Activated CD4-positive, alpha-beta T cell treated with anti-CD3 and anti-CD28 coated beads for 1 hour (primary cell): ENCODE measurements at places on chromosomes 11 and 22.

- DNase-seq = no peak
These were observed 9.7 kb upstream of the OR52J3 start for GRCh38 chr11:5036669-5037068.

DNA sequence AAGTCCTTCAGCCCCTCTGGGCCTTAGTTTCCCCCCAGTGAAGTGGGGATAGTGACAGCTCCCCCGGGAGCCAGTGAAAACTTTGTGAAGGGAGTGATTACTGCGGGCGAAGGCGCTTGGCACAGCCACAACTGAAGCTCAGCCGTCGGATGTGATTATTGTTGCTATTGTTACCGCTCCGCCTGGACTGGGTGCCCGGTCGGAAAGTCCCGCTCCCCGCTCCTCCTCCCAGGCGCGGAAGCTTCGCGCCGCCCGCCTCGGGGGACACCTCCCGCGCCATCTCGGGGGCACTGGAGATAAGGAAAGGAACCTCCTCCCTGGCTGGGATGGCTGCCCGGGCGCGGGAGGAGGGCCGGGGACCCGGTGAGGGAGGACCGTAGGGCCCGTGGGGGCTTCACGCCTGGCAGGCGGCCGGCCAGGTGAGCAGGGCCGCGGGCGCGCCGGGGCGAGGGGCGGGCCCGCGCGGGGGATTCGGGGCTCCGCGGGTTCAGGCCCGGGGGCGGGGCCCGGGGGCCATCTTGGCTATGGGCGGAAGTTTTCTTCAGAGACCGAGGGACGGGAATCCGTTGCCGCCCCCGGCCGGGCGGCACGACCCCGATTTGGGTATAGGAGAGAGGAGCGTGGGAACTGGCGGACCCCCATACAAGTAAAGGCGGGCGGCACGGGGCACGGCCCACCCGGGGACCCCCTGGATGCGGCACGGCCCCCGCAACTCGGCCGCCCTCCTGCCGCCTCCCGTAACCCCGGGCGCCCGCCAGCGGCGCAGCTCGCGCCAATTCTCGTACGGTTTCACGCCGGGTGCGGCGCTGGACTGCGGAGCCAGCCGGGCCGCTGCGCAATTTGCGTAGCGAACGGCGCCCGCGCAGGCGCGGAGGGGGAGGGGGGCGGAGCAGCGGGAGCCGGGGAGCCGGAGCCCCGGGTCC, at the start of gene GPR137:
TSS of gene GPR137 (plus strand) at position 887 of the 923 bp plus-strand sequence. CDS start 677 bp downstream, outside the sequence.
- DNase-seq = peak; percentile 90

- DNase-seq = no peak
These were observed 893.7 kb downstream of the FAM181B start for GRCh38 chr11:81839976-81840375.

- DNase-seq = peak; percentile 6
These were observed 18.4 kb upstream of the TMEM191C start for GRCh38 chr22:21448627-21449416.

- DNase-seq = peak; percentile 57
These were observed 661 bp upstream of the MALAT1 start for GRCh38 chr11:65498042-65498726.

GRCh38 chr11:64729851-64730382, 6.9 kb upstream of the NRXN2 start:
- no peak for DNase-seq

- no peak for DNase-seq
These were observed 97.6 kb upstream of the HSD17B12 start for GRCh38 chr11:43582863-43583462.

- no peak for DNase-seq
These were observed 953.4 kb downstream of the DLG2 start for GRCh38 chr11:84673753-84674152.

DNA sequence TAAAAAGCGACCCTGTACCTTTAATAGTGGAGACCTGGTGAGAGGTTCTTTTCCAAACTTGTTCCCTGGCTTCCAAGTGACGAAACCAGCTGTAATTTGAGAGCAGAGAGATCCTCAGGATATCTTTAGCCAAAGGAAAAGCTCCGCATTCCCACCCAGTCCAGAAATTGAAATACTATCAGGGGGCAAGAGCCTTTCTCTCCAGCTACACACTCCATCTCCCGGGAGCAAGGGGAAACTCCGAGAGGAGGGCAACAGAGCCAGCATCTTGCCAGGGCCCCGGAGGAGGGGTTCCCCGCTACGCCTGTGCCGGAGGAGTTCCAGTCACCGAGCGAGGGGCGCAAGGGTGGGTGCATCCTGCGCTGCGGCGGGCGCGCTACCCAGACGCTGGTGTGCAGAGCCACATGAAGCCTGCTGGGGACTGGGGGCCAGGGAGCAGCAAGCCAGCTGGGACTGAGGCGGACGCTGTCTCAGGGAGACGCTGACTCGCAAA, at the start of gene FIBIN:
TSS of gene FIBIN (plus strand) at position 148 of the 493 bp plus-strand sequence. CDS start 415 bp downstream, outside the sequence.
- DNase-seq = no peak

- no peak for DNase-seq
These were observed 69.2 kb downstream of the PACSIN2 start for GRCh38 chr22:42945736-42946135.

DNA sequence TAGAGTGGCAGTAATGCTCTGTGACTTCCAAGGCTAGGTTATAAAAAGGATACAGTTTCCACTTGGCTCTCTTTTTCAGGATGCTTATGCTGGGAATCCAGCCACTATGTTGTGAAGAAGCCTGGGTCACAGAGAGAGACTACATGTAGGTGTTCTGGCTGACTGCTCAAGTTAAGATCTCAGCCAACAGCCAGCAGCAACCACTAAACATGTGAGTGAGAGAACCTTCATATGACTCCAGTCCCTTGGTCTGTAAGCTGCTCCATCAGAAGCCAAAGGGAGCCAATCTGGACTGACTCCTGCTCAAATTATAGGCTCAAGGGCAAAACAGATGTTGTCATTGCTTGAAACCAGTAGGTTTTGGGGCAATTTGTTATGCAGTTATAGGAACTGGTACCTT, 162.7 kb downstream of the MAML2 start:
- DNase-seq = no peak

- DNase-seq = no peak
These were observed 87.8 kb downstream of the MIAT start for GRCh38 chr22:26744892-26745808.

DNA sequence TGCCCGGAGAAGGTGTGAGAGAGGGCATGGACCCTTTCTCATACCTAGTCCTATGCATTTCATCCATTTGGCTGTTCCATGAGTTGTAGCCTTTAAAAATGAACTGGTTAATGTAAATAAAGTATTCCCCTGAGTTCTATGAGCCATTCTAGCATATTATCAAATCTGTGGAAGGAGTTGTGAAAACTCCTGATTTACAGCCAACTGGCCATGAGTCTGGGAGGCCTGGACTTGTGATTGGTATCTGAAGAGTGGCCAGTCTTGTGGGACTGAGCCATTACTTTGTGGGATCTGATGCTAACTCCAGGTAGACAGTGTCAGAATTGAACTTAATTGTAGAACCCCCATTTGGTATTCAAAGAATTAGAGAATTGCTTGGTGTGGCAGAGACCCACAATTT, 48.4 kb downstream of the FAM118A start:
- DNase-seq = no peak

- no peak for DNase-seq
These were observed 3.0 kb downstream of the OR8D1 start for GRCh38 chr11:124310721-124311120.

DNA sequence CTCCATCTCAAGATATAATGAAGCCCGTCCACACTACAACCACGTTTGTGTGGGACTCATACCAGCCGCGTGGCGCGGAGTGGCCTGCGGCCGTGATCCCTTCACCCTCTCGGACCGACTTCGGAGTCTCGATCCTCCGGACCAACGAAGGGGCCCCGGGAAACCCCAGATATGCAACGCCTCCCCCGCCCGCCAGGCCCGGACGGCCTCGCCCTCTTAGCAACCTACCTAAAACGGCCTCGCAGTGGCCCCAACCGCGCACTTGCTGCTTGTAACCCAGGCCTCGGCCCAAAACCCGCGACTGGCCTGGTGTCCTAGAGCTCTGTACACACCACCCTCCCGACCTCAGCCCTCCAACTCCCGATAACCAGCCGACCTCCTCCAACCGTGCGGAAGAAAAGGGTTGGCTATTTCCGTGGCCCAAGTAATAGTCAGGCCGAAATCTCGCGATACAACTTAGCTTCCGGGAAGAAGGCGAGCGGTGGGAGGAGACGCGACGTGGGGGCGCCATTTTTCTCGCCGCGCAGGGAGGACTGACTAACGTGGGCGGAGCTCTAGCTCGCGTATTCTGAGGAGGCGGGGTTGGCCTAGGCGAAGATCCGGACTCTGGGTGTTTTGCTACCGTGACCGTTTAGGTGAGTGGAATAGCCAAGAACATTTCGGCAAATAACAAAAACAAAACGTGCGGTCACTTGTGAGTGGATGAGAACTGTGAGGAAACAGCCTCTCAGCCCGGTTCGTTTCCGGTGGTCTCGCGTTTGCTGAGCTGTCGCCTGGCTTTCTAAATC, at the start of the genes C11orf54 and TAF1D:
TSS of gene C11orf54 (plus strand) at position 579 of the 788 bp plus-strand sequence. CDS start 5,722 bp downstream, outside the sequence.
TSS of gene TAF1D (minus strand) at position 402 of the 788 bp plus-strand sequence. CDS start 2,191 bp downstream, outside the sequence.
- DNase-seq = peak; percentile 93

DNA sequence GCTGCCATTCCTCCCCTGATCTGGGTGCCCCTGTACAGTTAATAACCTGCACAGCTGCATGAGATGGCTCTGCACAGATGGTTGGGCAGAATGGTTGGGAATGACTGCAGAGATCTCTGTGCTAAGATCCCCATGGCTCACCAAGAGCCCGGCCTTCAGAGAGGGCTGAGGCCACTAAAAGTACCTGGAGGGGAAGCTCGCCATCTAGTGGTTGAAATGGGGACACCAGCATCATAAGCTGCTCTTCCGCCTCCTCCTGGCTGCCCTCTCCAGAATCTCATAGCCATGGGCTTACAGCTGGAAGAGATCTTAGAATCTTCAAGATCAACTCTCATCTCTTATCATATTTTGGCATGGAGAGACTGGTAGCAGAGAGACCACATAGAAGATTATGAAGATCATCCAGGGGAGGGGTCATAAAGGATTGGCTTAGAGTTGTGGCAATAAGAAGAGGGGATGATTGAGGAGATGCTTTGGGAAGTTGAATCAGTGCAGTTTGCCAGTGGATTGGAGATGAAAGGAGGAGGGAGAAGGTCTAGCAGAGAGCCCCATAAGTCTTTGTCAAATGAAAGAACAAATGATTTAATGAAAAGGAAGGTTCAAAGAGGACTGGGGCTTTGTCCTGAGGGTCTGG, 22.0 kb upstream of the TLCD5 start:
- DNase-seq = peak; percentile 8

DNA sequence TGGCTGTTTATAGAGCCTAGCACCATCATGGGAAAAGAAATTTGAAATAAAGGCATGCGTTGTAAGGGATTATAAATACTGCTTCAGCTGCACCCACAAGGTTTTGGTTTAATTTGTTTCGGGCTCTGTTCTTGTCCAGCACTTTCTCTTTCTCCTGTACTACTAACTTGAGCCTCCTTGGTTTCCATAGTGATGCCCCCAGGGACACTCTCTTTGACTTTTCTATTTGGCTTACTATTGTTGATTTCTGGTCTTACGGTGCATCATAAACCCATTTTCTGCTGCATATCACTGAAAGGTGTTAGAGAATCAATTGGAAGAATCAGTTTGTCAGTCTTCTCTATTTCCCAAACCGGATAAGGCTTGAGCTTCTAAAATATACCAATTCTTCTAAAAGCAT, 1674.3 kb upstream of the RAG2 start:
- no peak for DNase-seq

DNA sequence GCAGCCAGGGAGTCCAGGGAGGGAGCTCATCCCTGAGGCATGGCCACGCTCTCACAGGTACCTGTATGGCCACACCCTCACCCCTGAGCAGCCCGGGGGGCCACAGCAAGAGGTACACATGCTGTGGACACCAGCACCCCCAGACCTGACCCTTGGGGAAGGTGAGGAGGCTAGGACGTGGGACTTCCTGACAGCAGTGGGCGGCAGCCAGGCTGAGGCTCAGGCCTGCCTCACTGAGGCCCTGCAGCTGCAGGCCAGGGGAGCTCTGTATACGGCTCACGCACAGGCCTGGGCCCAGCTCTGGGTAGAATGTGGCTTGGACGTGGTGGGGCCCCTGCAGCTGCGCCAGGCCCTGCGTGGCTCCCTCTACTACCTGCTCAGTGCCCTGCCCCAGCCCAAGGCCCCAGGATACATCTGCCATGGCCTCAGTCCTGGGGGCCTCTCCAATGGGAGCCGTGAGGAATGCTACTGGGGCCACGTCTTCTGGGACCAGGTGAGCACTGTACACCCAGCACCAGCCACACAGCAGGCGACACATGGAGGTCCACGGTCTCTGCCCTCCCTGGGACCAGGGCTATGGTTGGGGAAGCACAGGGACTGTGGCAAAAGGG, 1.8 kb downstream of the PGGHG start:
- DNase-seq = peak; percentile 27

GRCh38 chr11:67732045-67732787, 57.8 kb upstream of the ALDH3B2 start:
- peak; percentile 38 for DNase-seq

DNA sequence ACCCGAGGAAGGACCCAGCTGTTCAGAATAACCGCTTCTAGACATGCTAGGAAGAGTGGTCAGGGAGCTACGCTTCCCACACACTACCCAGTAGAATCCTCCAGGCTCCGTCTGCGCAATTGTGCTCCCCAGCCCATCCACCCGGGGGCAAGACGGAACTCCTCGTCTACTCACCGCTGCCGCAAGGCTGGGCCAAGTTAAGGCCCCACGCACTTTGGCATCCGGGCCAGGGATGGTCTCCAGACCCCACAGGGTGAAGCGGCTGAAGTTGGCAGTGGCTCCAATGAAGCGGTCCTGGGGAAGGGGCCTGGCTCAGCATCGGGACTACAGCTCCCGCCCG, 757 bp downstream of the RNASEH2C start:
- DNase-seq = no peak

DNA sequence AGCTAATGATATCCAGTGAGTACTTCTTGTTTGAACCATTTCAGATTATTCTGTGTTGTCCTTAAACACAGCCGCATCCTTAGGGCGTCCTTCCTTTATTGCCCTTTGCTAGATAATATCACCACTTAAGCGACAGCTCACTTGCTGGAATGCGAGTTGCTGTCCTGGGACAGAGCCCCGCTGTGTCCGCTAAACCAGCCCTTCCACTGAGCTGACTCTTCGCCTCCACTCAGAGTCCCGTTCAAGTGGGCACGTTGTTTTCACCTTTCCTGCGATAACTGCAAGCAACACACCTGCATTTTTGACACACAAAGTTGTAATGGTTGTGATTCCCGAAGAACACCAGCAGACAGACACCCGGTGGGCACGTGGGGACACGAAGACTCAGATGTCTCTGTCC, 140.0 kb downstream of the TBC1D22A start:
- no peak for DNase-seq

GRCh38 chr22:31680861-31681341, 18.9 kb upstream of the PISD start:
- DNase-seq = no peak

GRCh38 chr22:49728570-49729271, 99.0 kb downstream of the BRD1 start:
- DNase-seq = no peak

- no peak for DNase-seq
These were observed 11.3 kb downstream of the POLDIP3 start for GRCh38 chr22:42603427-42603826.

- no peak for DNase-seq
These were observed 42.4 kb upstream of the TSKU start for GRCh38 chr11:76740772-76741171.

- no peak for DNase-seq
These were observed 90.6 kb downstream of the LARGE1 start for GRCh38 chr22:33829546-33830280.

- no peak for DNase-seq
These were observed 303.0 kb downstream of the CADM1 start for GRCh38 chr11:115201111-115201792.
